Vagina (tissue), 2 donors: ENCODE measurements at places on chromosomes 6 and 20. TPM values are rescaled to one million over a fixed set of nuclear protein-coding genes. Genes with fewer than 3 reads are reported as not detected.

- DNase-seq, result no peak
Observed at GRCh38 chr6:1481286-1481685, 91.9 kb downstream of the FOXF2 start.

GRCh38 chr20:53794529-53795115, 201.0 kb upstream of the ZNF217 start:
- no peak for DNase-seq

GRCh38 chr20:63333241-63333836, 27.8 kb downstream of the CHRNA4 start:
- no peak for DNase-seq

Gene PPP1R14C
- total RNA-seq, result 23.8 TPM

Gene TREM2
- 5.2 TPM for total RNA-seq

DNA sequence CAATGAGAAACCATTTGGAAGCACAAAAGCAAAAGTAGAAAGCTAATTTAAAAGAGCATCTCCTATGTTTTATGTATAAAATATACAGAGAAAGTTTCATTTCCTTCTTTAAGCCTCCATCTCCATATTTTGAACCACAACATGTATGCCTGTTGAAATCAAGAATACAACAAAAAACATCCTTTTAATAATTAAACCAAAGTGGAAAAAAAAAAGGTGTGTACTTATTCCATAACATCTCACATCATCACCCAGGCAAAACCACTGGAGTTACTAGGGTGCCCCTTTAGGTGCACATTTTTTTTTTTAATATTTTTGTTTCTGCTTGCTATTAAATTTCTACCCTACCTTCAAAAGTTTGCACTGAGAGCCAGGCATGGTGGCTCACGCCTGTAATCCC, 43.0 kb downstream of the EDN1 start:
- no peak for DNase-seq

GRCh38 chr6:51654647-51655046, 432.8 kb downstream of the PKHD1 start:
- DNase-seq, result no peak

Gene BCAS1
- 2.7 TPM for total RNA-seq

DNA sequence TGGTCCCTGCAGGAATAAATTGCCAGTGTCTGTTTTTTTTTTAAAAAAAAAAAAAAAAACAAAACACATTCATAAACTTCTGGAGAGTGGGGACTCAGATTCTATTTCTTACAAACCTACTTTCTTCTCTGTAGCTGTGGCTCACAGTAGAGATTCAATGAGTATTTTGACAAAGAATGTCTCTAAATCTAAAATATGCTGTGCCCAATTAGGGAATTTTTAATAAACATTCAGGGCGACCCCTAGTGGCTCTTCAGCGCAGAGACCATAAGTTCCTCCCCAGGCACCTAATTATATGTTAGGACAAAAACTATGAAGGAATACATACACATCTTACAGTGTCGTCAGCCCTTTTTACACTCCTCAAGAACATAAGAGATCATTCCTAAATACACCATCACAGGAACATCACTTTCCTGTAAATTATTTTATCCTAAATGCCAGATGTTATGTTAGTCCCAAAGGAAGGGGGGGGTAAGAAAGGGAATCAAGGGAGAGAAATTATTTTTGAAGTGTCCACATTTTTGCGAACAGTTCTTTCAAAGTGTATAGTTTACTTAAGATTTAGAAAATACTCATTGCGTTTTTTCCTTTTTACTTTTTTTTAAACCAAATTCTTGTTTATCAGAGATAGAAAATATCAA, 21.8 kb upstream of the NAA20 start:
- no peak for DNase-seq

DNA sequence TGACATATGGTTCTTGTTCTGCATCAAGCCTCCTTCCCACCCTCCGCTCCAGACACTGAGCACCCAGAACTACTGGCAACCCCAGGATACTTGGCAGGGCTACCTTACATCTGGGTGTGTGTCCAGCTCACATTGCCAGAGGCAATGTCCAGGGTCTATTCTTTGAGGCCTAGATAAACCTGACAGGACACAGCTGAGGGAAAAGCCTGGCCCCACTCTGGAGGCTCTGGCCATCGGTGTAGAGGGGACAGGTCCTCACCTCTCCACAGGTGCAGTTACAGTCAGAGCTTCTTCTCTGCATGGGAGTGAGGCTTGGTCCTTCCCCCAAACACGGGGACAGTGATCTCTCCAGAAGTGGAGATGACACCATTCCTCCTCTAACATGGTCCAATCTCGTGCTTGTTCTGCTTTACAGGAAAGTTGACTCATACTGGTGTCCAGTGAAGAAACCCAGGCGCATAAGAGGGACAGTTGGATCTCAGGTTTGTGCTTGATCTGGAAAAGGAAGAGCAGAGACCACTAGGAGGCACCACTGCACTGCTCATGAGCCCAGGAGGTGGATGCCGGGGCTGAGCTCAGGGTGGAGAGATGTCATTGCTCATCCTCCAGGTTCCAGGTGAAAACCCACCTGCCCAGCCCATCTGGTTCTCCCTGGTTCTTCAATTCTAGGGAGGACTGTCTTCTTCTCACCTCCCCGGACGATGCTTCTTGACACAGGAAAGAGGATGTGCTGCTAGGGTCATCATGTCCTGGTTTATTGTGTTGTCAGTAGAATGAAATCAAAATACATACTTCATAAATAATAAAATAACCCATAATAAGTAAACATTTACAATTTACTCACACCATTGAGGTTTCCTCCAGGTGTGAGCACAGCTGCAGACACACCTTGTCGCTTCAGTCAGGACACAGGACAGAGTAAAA, 14.7 kb downstream of the HLA-F start:
- DNase-seq, result no peak

- no peak for DNase-seq
Observed at GRCh38 chr20:44104798-44105517, 82.0 kb downstream of the JPH2 start.

GRCh38 chr6:142950291-142950690, 5.3 kb upstream of the HIVEP2 start:
- no peak for DNase-seq

Gene SYCP2L
- 0.25 TPM for total RNA-seq

GRCh38 chr6:166768761-166769160, 141.7 kb upstream of the RPS6KA2 start:
- DNase-seq, result no peak

GRCh38 chr6:134826889-134827737, 122.8 kb downstream of the ALDH8A1 start:
- DNase-seq, result peak; percentile 95

GRCh38 chr6:144544266-144544830, 259.2 kb downstream of the UTRN start:
- DNase-seq, result no peak

Gene ULBP3
- 1.7 TPM for total RNA-seq

- DNase-seq, result no peak
Observed at GRCh38 chr6:163036160-163036645, 308.4 kb downstream of the PACRG start.

- no peak for DNase-seq
Observed at GRCh38 chr20:52899041-52899608, 73.0 kb upstream of the TSHZ2 start.

Gene DEFB114
- not detected for total RNA-seq

DNA sequence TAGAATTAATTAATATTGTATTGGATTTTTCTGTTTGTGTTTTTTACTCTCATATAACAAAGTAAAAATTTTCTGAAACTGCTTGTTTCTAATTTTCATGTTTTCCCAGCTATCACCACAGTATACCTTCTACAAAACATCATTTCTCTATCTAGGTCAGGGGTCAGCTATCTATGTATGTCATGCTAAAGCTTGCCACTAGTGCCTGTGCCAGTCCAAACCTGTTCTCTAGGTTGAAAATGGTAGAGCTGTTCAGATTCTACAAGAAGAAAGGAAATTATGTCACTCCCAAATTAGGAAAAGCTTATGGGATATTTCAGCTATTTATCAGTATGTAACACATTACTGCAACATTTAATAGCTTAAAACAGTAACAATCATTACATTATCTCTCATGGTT, 5.8 kb upstream of the ME1 start:
- DNase-seq, result no peak

DNA sequence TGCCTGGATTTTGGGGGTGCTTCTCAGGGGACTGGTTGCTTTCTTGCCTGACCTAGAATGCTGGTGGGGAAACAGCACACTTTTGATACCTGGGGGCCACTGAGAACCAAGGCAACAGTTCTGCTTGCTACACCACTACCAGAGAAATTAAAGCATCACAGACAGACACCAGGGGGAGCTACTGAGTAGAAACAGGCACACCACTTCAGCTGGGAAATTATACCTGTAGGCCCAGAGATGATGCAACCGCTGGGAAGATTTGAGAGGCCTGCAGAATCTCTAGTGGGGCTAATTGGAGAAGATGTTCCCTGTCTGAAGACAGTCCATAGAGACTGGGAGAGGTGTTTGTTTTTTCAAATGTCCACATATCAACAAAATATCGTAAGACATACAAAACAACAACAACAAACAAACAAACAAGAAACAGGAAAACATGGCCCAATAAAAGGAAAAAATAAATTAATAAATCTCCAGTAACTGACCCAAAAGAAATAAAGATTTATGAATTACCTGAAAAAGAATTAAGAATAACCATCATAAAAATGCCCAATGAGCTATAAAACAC, 129.4 kb upstream of the RIN2 start:
- no peak for DNase-seq

GRCh38 chr6:145904868-145905267, 59.3 kb downstream of the SHPRH start:
- no peak for DNase-seq

Gene TAAR2
- total RNA-seq, result not detected

- DNase-seq, result no peak
Observed at GRCh38 chr20:41344477-41344876, 3.9 kb downstream of the LPIN3 start.
